SK-N-SH (cell line): ENCODE measurements at places on chromosomes 1 and 21. TPM values are rescaled to one million over a fixed set of nuclear protein-coding genes. Genes with fewer than 3 reads are reported as not detected.

UTS2 gene
- polyA plus RNA-seq: 0.13 TPM in 1 of 2 replicates, not detected in the other

TACSTD2 gene
- polyA plus RNA-seq: 0.02 TPM in 1 of 2 replicates, not detected in the other

DNA sequence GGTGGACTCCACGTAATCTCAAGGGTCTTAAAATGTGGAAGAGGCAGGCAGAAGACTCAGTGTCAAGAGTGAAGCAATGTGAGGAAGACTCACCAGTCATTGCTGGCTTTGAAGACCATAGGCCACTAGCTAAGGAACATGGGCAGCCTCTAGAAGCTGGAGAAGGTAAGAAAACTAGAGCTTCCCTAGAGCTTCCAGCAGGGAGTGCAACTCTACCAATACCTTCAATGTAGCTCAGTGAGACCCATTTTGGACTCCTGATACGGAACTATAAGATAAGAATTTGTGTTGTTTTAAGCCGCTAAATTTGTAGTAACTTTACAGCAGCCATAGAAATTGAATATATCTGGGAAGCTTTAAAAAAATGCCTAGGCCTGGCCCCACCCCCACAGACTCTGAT is 18.9 kb downstream of the METTL13 start:
- DNase-seq: no peak

GRCh38 chr21:37916310-37917051 is at the start of gene KCNJ6:
Gene KCNJ6, minus strand, starts transcription at chr21:37916457. Its CDS starts 75,775 bp downstream, at chr21:37840682.
- DNase-seq: peak; percentile 87

- peak; percentile 73 for DNase-seq
These were observed 2.2 kb downstream of the TCEA3 start for GRCh38 chr1:23422241-23422877.

GRCh38 chr1:12548973-12549459 is 69.0 kb downstream of the DHRS3 start:
- DNase-seq: no peak

- DNase-seq: no peak
These were observed 255.4 kb downstream of the GREM2 start for GRCh38 chr1:240356568-240356967.

GRCh38 chr1:247400685-247401084 is 15.3 kb upstream of the NLRP3 start:
- no peak for DNase-seq

DNA sequence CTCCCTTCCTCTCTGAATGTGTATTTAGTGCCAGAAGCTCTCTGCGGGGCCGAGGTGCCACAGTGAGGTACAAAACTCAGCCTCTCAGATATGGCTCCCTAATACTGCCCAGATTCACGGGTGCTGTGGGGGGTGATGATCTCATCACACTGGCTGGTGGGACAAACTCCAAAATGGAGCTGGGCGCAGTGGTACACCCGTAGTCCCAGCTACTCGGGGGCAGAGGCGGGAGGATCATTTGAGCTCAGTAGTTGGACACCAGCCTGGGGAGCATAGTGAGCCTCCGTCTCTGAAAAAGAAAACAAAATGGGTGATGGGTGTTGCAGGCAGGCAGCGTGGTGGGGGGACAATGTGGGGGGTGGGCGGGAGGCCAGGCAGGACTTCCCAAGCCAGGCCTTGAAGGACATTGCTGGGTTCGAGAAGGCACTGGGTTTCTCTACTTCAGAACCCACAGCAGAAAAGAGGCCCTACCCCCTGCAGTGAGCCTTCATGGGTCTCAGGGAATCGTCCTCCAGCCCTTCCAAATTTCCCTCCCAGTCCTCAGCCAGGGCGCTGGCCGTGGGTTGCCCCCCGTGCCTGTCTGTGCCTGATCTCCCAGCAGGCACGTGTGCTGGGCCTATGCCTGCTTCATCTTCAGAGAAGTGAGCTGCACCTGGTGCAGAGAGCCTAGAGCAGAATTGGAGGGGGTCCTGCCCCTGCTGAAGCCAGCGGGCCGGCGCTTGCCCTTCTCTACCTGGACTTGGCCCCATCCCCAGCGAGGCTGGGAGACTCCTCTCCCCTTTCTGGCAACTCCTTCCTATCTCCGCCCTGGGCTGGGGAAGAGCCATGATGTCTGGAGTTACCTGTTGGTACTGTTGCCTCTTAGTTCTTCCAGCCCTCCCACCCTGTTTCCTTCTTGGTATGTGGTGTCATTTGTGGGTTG is 14.0 kb downstream of the H6PD start:
- no peak for DNase-seq
